ENCODE measurements at places on chromosomes 1 and 21. TPM values are rescaled to one million over a fixed set of nuclear protein-coding genes. Genes with fewer than 3 reads are reported as not detected.

GRCh38 chr1:46484783-46485490 is 4.7 kb upstream of the DMBX1 start:
- no peak for DNase-seq

Gene NBPF6
- total RNA-seq: not detected

- DNase-seq: peak; percentile 10
Observed at GRCh38 chr1:53562291-53562980, 103.2 kb downstream of the DMRTB1 start.

Gene DCDC2B
- not detected for total RNA-seq

DNA sequence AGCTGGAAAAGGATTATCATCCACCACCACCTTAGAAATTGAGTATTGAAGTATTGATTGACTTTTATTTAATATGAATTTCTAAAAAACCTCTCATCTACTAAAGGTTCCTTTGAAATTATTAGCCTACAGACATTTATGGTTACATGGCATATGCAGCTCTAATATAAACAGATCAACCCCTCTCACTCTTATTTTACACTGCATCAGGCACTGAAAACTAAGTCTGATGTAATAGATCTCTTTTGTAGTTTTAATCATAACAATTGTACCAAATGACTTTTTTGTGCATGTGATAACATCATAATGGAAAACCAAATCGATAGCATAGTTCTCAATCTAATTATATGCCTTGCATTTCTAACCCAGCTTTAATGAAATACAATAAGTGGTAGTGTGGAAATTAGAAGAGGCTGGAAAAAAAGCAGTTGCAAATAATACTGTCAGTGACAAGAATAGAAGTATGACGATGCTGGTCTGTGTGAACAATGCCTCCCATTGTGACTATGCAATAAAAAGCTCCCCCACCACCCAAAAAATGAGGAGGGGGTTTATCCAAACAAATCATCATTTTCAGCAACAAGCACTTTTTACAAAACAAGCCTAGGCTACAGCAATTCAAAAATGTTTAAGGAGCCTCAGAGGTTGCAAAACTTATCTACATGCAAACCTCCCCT is 426.5 kb upstream of the NFIA start:
- DNase-seq: no peak

GRCh38 chr1:11946647-11947046 is 12.1 kb downstream of the PLOD1 start:
- DNase-seq: no peak

DNA sequence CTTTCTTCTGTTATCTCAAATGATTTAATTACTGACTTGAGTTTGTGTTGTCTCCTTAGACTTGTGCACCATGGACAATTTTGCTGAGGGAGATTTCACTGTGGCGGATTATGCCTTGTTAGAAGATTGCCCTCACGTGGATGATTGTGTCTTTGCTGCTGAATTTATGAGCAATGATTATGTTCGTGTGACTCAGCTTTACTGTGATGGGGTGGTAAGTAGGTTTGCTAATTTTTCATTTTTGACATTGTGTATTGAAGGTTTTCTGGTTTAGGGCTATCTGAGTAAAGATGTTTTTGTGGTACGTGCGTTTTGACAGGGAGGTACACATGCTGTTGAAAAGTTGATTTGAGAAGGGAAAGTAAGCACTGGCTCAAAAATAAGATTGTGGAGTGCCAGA is 14.1 kb downstream of the TTC3 start:
- no peak for DNase-seq

- no peak for DNase-seq
Observed at GRCh38 chr1:162391790-162392563, 10.4 kb downstream of the C1orf226 start.

Gene GBP7
- total RNA-seq: not detected

- no peak for DNase-seq
Observed at GRCh38 chr1:66739401-66740157, 12.7 kb upstream of the DYNLT5 start.

GRCh38 chr1:155064111-155064831 is 731 bp downstream of the EFNA4 start:
- DNase-seq: peak; percentile 65

GRCh38 chr1:43885279-43885801 is 48.3 kb upstream of the ARTN start:
- DNase-seq: no peak

DNA sequence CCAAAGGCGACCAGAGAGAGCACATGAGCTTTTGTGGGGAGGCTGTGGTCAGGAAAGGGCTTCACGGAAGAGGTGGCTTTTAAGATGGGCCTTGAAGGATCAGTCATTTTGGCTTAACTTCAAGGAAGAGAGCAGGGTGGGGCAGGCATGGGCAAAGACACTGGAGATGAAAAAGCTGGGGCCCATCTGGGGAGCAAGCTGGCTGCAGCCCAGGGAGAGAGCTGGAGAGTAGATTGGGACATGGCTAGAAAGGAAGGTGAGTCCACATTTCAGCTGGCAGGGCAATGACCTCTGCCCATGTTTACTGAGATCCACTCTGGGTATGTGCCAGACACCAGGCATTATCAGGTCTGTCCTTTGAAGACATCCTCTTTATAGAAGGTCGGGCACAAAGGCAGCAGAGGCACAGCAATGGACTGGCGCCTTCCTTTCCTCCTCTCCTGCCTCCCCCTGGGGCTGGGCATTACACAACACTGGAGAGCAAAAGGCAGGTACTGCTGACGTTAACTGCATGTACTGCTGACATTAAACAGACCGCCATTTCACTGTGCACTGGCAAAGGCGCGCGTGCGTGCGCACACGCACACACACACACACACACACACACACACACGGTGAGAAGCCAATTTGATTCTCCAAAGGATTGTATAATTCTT is 2.2 kb upstream of the UBXN10 start:
- no peak for DNase-seq
